Kidney (tissue), 22 donors: ENCODE measurements at places on chromosomes 13 and 19.

- H3K36me3 ChIP-seq, result no peaks in the 10 kb centered on the region
- H3K27ac ChIP-seq, result no peak overlapping the region
- no peak overlapping the region for H3K4me3 ChIP-seq
- DNase-seq, result no peak
- H3K4me1 ChIP-seq, result no peaks in the 10 kb centered on the region
- no peaks in the 10 kb centered on the region for H3K27me3 ChIP-seq
Observed at GRCh38 chr13:42859760-42860159, 78.4 kb downstream of the FAM216B start.

GRCh38 chr13:96934889-96935489, 59.3 kb downstream of the OXGR1 start:
- H3K4me1 ChIP-seq, result no peaks in the 10 kb centered on the region
- H3K27me3 ChIP-seq, result no peaks in the 10 kb centered on the region
- H3K27ac ChIP-seq, result no peak overlapping the region
- H3K36me3 ChIP-seq, result no peaks in the 10 kb centered on the region
- no peak overlapping the region for H3K4me3 ChIP-seq

GRCh38 chr19:36572593-36573019, 486 bp downstream of the ZNF529 start:
- peak overlapping the region; percentile 96 for H3K4me3 ChIP-seq
- no peaks in the 10 kb centered on the region for H3K27me3 ChIP-seq
- no peaks in the 10 kb centered on the region for H3K4me1 ChIP-seq

DNA sequence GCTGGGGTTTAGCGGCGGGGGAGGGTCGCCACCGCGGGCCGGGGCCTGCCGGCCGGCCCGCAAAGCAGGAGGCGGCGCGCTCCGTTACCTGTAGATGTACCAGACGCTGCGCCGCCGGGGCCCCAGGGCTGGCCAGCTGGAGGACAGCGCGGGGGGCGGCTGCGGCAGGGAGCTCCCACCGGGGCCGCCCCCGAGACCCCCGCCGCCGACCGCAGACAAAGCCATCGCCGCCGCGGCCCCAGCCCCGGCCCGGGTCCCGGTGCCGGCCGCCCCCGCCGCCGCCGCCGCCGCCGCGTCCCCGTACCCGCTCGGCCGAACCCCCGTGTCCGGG, 24.8 kb downstream of the SHANK1 start:
- H3K27ac ChIP-seq, result no peak overlapping the region
- no peak overlapping the region for H3K4me3 ChIP-seq
- DNase-seq, result no peak

- DNase-seq, result no peak
- H3K27ac ChIP-seq, result no peak overlapping the region
- no peak overlapping the region for H3K4me3 ChIP-seq
- H3K4me1 ChIP-seq, result no peaks in the 10 kb centered on the region
Observed at GRCh38 chr19:18529782-18530181, 7.9 kb upstream of the ELL start.

DNA sequence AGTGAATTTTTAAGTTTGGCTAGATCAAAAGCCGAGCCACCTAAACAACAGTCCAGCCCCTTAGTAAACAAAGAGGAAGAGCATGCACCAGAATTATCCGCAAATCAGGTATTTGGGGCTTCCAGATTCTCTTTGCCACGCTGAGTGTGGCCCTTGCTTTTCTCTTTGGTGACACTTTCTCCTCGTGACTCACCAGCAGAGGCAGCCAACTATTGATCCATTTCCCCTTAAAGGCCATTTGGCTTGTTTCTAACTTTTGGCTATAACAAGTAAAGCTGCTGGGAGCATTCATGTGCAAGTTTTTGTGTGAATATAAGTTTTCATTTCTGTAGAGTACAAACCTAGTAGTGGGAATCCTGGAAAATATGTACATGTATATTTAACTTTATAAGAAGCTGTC, 17.6 kb upstream of the WDR88 start:
- H3K4me1 ChIP-seq, result no peaks in the 10 kb centered on the region
- peaks cover 3% of the 10 kb centered on the region for H3K36me3 ChIP-seq
- H3K27me3 ChIP-seq, result no peaks in the 10 kb centered on the region
- no peak overlapping the region for H3K27ac ChIP-seq
- no peak overlapping the region for H3K4me3 ChIP-seq

GRCh38 chr13:38440666-38441065, 91.0 kb downstream of the UFM1 start:
- H3K4me1 ChIP-seq, result no peaks in the 10 kb centered on the region
- no peak overlapping the region for H3K27ac ChIP-seq
- H3K4me3 ChIP-seq, result no peak overlapping the region
- no peaks in the 10 kb centered on the region for H3K36me3 ChIP-seq
- no peak for DNase-seq

DNA sequence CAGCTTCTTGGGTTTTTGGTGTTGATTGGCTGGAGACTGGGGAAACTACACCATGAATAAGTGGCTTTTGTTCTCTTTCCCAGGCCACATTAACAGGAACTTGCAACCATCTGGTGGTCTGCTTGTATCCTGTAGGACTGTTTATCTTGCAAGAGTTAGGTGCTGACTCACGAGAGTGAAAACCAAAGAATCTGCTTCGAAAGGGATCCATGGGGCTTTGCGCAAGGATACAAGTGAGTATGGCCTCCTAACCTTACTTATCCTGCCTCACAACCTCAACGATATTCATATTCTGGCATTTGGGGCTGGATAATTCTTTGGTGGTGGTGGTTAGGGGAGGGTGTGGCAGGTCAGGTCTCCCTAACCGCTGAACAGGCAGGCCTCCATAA, 4.7 kb upstream of the SIGLECL1 start:
- H3K27me3 ChIP-seq, result no peaks in the 10 kb centered on the region
- no peak for DNase-seq
- H3K27ac ChIP-seq, result no peak overlapping the region
- no peaks in the 10 kb centered on the region for H3K4me1 ChIP-seq
- no peak overlapping the region for H3K4me3 ChIP-seq

DNA sequence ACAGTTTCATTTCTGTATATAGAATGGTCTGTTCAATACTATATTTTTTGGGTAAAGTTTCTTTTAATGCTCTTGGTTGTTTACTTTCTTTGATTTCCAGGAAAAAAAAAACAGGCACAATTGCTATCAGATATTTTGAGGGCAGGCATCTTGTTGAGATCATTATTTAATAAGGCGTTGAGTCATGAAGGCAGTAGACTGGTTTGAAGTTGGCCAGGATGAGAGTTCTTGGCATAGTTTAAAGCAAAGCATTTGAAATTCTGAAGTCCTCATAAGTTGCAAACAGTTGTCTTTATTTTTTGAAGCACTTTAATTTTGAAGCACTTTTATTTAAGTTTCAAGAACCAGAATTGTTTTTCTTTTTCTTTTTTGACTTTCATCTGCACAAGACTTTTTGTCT, 2.6 kb upstream of the ZNF175 start:
- no peaks in the 10 kb centered on the region for H3K36me3 ChIP-seq
- no peak overlapping the region for H3K27ac ChIP-seq
- no peak overlapping the region for H3K4me3 ChIP-seq
- H3K27me3 ChIP-seq, result peaks cover 2% of the 10 kb centered on the region

DNA sequence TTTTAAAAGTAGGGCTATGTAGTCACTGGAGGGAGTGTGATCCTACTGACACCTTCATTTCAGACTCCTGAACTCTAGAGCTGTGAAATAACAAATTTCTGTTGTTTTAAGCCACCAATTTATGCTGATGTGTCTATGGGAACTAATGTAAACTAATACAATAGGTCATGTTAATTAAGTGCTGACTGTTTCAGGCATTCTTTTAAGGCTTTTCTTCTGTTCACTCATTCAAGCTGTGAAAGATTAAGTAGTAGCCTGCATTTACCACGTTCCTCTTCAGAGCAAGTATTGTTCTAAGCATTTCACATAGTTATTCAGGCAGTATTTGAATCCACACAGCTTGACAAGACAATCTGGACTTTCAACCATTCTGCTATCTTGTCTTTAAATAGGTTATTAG, 1135.0 kb downstream of the SLITRK1 start:
- H3K4me1 ChIP-seq, result no peaks in the 10 kb centered on the region
- H3K36me3 ChIP-seq, result no peaks in the 10 kb centered on the region
- H3K27me3 ChIP-seq, result no peaks in the 10 kb centered on the region
- H3K27ac ChIP-seq, result no peak overlapping the region
- DNase-seq, result no peak

DNA sequence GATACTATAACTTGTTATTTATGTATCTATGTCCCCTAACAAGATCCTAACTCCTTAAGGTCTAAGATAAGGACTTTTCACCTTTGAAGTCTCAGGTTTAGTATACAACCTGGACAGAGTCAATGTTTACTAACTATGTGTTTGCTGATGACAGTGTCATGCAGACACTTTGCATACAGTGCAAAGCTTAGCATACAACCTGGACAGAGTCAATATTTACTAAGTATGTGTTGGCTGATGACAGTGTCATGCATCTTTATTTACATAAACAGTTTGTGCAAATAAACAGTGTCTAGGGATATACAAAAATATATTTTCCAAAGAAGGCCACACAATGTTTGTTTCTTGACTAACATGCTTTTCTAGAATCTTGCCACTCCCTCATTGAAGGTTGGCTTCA, 34.7 kb downstream of the DCT start:
- H3K4me3 ChIP-seq, result no peak overlapping the region
- H3K27ac ChIP-seq, result no peak overlapping the region
- no peaks in the 10 kb centered on the region for H3K36me3 ChIP-seq
- DNase-seq, result no peak
- H3K27me3 ChIP-seq, result no peaks in the 10 kb centered on the region
- H3K4me1 ChIP-seq, result no peaks in the 10 kb centered on the region

DNA sequence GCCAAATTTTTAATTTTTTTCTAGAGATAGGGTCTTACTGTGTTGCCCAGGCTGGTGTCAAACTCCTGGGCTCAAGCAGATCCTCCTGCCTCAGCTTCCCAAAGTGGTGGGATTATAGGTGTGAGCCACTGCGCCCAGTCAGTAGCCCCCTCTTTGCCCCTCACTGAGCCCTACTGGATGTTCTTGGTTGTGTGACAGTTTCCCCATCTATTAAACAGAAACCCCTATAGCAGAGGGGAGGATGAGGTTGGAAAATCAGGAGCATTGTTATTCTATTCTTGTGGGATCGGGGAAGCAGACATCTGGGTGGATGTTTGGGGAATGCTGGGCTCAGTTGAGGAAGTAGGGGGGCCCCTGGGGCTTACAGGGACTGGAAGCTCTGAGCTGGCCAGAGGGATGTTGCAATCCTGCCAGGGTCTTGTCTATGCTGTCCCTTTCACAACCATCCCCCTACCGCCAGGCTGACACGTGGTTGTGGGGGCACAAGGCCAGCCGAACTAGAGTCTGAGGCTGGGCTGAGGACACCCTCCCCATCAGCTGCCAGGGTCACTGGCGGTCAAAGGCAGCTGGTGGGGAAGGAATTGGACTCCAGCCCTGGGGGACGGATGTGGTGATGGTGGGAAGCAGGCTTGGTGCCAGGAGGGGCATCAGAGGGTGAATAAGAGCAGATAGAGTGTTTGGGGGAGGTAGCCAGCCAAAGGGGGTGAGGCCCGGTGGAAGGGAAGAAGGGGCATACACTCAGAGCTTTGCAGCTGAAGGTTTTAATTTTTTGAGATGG, 10.9 kb downstream of the APOC1 start:
- no peaks in the 10 kb centered on the region for H3K36me3 ChIP-seq
- DNase-seq, result peak; percentile 95
- no peaks in the 10 kb centered on the region for H3K27me3 ChIP-seq
- H3K27ac ChIP-seq, result no peak overlapping the region
- no peaks in the 10 kb centered on the region for H3K4me1 ChIP-seq

GRCh38 chr19:43560687-43561086, 14.6 kb downstream of the XRCC1 start:
- H3K27me3 ChIP-seq, result no peaks in the 10 kb centered on the region
- H3K4me1 ChIP-seq, result no peaks in the 10 kb centered on the region
- peaks cover 17% of the 10 kb centered on the region for H3K36me3 ChIP-seq
- no peak for DNase-seq
- H3K4me3 ChIP-seq, result no peak overlapping the region

GRCh38 chr13:38582133-38582532, 104.7 kb upstream of the FREM2 start:
- H3K36me3 ChIP-seq, result no peaks in the 10 kb centered on the region
- DNase-seq, result no peak
- no peaks in the 10 kb centered on the region for H3K27me3 ChIP-seq
- no peak overlapping the region for H3K27ac ChIP-seq

- H3K4me1 ChIP-seq, result no peaks in the 10 kb centered on the region
- DNase-seq, result no peak
- no peaks in the 10 kb centered on the region for H3K36me3 ChIP-seq
- H3K27ac ChIP-seq, result no peak overlapping the region
- no peak overlapping the region for H3K4me3 ChIP-seq
Observed at GRCh38 chr13:74246487-74246886, 112.3 kb upstream of the KLF12 start.

DNA sequence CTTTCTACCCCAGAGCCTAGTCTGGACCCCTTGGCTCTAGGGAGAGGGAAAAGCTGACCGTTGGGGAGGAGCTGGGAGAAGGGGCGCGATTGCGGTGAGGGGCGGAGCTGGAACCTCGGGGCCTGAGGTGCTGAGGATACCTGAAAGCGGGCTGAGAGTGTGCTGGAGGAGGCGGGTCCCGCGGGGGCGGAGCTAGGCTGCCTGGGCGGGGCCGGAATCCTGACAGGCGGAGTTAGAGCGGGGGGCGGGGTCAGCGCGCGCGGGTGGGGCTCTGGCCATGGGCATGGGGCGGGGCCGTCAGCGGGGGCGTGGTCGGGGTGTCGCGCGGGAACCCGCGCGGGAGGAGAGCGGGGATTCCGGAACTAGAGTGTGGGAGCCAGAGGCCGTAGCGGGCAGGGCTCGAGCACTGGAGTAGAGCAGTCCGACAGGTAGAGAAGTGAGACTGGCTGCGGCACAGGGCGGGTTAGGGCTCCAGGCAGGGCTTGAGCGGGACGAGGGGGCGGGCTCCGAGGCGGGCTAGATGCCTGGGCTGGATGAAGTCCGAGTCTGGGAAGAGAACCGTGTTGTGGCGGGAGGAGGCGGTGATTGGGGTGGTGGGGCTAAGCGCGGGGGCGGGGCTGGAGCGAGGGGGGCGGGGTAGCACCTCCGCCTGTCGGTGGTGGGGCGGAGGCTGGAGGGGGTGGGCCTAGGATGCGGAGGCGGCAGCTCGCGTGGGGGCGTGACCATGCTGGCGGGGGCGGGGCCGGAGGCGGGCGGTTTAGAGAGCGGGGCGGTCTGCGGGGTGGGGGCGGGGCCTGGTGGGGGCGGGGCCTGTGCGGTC, at the start of gene INAFM1:
INAFM1 (plus strand) TSS at position 815 of the 820 bp plus-strand sequence. CDS start 35 bp downstream, outside the sequence.
- H3K27ac ChIP-seq, result peak within 1 kb of the TSS; percentile 97
- peaks cover 12% of the 10 kb centered on the region for H3K36me3 ChIP-seq
- peaks cover 14% of the 10 kb centered on the region for H3K4me1 ChIP-seq

DNA sequence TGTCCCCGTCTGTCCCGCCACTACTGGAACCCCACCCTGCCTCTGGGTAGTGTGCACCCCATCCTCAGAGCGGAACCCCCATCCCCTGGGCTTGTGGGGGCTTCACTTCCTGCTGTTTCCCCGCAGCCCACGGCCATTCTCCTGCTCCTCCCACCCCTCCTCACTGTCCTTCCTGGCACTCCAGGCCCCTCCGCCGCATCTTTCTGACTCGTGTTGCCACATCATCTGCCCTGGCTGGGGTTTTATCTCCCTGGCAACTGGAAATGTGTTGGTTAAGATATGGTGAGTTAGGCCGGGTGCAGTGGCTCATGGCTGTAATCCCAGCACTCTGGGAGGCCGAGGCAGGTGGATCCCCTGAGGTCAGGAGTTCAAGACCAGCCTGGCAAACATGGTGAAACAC, 37.3 kb downstream of the KDM4B start:
- no peak overlapping the region for H3K4me3 ChIP-seq
- no peaks in the 10 kb centered on the region for H3K4me1 ChIP-seq
- no peaks in the 10 kb centered on the region for H3K27me3 ChIP-seq
- no peaks in the 10 kb centered on the region for H3K36me3 ChIP-seq
- no peak for DNase-seq

GRCh38 chr19:42412227-42412626, 15.0 kb downstream of the LIPE start:
- H3K27ac ChIP-seq, result no peak overlapping the region
- no peaks in the 10 kb centered on the region for H3K36me3 ChIP-seq
- H3K4me1 ChIP-seq, result no peaks in the 10 kb centered on the region
- no peak overlapping the region for H3K4me3 ChIP-seq
- peak; percentile 21 for DNase-seq
- H3K27me3 ChIP-seq, result no peaks in the 10 kb centered on the region
